Fibroblast of skin of right biceps (primary cell): ENCODE measurements at places on chromosomes 5 and 9.

DNA sequence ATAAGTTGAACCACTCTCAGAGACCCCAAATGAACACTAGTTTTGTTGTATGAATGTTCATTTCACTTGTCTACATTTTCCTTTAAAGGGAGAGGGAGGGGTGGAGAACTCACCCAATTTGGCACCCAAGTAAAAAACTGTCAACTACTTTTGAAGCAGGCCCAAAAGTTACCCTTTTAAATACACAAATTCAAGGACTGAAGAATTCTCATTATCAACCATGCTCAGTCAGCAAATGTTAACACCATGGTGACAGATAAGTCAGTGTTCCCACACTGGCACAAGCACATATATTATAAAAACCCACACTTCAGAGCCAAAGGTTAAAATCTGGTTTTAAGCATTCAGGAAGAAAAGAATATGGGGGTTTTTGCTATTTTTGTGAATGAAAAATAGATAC lies 31.6 kb downstream of the CSNK1A1 start:
- DNase-seq, result no peak

DNA sequence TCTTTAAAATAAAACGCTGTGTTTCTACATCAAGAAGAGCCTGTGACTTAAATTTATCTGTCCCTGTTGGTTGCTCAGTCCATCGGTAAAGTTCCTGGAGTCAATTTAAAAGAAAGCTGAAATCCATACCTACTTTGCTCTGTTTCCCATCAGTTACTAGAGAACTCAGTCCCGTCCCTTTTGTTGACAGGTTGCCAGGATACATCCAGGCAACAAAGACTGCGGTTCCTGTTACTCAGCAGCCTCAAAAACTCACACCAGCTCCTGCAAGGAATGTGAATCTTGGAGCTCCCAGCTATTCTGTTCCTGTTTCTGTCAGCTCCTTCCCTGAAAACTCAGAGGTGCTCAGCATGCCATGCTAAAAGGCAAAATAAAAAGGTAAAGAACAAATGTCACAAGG lies at the start of gene ZNF474:
Gene ZNF474, plus strand, starts transcription at position 241 of the 400 bp plus-strand sequence. CDS start 22,445 bp downstream, outside the sequence.
- peak; percentile 99 for DNase-seq

DNA sequence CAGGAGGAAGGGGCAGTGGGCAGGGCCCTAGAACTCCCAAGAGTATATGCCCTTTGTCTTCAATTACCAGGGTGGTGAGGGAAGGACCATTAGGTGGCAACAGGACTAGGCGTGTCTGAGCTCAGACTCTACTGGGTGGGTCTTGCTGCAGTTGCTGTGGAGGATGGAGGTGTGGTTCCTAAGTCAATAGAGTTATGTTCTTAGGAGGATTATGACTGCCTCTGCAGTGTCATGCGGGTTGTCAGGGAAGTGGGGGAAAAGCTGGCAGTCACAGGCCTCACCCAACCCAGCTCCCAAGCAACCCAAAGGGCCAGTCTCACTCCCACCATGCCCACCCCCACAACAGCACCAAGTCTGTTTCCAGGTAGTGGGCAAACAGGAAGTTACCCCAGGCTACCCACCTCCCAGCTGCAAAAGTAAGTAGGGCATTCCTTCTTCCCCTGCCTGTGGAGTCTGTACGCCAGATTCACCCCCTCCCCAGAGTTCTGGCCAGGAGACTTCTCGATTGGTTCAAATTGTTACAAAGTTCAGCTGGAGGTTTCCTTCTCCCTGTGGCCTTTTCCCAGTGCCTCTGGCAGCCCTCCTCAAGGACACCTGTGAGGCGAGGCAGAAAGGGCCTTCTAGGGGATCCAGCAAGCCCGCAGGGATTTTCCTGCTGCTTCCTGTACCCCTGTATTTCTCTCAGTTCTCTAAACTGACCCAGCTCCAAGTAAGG lies 145.3 kb downstream of the HINT1 start:
- no peak for DNase-seq

DNA sequence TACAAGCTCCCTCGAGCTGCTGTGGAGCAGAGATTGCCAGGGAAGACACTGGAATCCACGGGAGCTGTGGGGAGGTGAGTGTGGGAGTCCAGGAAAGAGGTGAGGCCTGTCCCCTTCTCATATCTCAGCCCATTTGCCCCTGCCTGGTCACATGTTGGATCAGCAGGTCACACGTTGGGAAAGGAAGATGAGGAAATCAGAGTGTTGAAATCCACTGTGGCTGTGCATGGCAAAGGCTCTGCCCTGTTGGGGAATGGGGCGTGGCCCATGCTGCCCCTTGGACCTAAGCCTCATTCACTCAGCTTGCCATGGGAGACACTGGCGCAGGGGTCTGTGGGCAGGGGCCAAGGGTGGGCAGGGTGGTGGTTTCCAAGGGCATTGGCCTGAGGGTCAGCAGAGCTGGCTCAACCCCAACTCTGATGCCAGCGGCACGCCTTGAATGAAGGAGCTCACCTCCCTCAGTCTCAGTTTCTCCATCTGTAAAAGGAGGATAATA lies 85.4 kb upstream of the CPEB4 start:
- DNase-seq, result no peak

DNA sequence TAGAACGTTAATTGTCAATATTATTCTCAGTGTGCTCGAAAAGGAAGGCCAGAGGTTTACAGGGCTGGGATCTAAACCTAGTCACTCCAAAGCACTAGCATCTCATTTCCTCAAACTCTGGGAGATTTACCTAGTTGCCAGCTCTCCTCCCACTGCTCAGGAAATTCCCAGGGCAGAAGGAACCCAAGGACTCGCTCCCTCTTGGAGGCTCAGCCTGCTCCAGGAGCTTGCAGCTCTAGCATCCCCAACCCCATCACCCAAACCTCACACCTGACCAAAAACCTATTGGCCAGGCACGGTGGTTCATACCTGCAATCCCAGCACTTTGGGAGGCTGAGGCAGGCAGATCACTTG lies 26.0 kb downstream of the SERINC5 start:
- DNase-seq, result no peak
